Activated T-cell treated with anti-CD3 and anti-CD28 coated beads, Interleukin-2, amount 50 U/mL, for 4 hours (primary cell): ENCODE measurements at places on chromosomes 7 and 10. TPM values are rescaled to one million over a fixed set of nuclear protein-coding genes. Genes with fewer than 3 reads are reported as not detected.

HOXA7 gene
- total RNA-seq = not detected

INHBA gene
- total RNA-seq = 0.18 TPM

DNA sequence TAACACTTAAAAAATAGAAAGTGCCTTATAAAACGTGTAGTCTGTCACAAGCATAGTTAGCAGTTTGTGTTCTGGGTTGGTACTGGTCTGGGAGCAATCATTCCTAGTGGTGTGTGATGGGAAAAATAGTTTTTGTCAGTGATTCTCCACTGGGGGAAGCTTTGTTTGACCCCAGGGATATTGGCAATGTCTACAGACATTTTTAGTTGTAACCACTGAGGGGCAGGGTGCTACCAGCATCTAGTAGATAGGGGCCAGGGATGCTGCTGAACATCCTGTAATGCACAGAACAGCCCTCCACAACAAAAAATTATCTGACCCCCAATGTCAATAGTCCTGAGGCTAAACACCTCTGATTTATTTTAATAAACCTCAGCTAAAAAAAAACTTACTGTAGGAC lies 51.6 kb upstream of the CREB5 start:
- DNase-seq = no peak

DNA sequence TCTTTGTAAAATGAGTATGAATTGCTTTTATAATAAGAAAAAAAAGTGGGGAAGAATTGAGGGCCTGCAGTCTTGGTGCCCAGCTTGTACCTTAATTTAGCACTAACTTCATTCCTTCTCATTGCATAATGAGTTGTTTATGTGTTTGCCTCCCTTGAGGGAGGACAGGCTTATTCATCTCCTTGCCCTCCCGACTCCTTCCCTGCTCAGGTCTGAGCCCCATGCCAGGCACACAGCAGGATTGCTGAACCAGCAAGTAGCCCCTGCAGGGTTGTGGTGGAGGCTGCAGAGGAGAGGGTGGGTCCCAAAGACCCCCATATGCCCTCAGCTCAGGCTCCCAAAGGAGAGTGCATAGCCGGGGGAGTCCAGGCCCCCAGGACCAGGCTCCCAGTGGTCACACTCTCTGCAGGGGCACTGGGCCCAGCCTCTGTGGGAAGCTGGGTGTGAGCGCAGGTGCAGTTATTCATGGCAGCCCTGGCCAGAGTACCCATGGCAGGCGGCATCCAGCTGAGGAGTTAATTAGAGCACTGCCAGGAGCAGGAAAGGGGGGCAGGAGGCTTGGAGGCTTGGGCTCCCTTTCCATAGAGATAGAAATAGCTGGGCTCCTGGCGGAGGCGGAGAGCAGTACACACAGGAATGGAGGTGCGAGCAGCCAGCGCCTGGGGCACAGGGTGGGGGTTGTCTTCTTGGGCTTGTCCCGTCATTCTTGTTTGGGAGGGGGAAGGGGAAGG lies 28.2 kb upstream of the GOLGA7B start:
- no peak for DNase-seq

DNA sequence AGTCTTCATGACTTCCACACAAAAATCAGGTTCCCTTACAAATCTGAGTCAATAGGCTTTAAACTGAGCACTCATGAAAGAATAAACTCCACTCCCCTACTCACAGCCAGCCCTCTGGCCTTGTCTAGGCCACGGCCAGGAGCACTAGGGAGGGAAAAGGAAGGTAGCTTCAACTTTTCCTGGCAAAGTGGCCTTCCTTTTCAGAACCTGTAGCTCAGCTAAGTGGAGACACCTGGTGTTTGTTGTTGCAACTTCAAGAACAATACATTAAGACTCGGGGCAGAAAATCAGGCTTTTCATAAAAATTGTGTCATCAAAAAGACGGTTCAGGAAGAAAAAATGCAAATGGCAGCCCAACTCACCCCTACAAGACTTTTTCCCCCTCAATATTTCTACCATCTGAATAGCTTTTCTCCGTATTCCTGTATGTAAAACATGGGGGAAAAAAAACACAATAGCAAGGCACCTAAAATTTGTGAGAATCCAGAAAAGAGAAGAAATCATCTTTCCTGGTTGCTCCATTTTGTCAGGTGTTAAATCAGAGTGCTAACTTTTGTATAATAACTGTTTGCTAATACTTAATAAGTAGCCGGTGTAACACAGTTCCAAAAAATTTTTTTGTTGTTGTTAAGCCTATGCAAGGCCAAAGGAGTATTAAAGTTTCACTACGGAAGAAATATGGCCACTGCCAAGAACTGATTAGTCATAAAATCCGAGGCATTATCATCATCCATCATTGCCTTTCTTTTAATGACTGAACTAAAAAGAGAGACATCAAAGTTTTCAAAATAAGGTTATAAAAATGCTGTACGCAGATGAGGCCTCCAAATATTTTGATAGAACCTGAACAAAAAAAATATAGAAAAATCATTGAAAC lies 66.2 kb upstream of the ARID5B start:
- no peak for DNase-seq

GRCh38 chr7:91945476-91945875 lies 4.8 kb downstream of the AKAP9 start:
- DNase-seq = no peak

GRCh38 chr7:33624215-33624614 lies 281.1 kb upstream of the BMPER start:
- DNase-seq = no peak
